ENCODE measurements at places on chromosomes 16 and 17. TPM values are rescaled to one million over a fixed set of nuclear protein-coding genes. Genes with fewer than 3 reads are reported as not detected.

Gene EME1
- 2.6 TPM for total RNA-seq

Gene FOXC2
- total RNA-seq = 5.1 TPM

Gene KRTAP4-4
- not detected for total RNA-seq

Gene CDH3
- under 0.01 TPM for total RNA-seq

Gene LYZL6
- not detected for total RNA-seq

Gene DYNLRB2
- not detected for total RNA-seq

Gene ABCA3
- total RNA-seq = 30.3 TPM

Gene ITGAL
- not detected for total RNA-seq

Gene CCL13
- not detected for total RNA-seq

Gene XYLT1
- total RNA-seq = 1.0 TPM

DNA sequence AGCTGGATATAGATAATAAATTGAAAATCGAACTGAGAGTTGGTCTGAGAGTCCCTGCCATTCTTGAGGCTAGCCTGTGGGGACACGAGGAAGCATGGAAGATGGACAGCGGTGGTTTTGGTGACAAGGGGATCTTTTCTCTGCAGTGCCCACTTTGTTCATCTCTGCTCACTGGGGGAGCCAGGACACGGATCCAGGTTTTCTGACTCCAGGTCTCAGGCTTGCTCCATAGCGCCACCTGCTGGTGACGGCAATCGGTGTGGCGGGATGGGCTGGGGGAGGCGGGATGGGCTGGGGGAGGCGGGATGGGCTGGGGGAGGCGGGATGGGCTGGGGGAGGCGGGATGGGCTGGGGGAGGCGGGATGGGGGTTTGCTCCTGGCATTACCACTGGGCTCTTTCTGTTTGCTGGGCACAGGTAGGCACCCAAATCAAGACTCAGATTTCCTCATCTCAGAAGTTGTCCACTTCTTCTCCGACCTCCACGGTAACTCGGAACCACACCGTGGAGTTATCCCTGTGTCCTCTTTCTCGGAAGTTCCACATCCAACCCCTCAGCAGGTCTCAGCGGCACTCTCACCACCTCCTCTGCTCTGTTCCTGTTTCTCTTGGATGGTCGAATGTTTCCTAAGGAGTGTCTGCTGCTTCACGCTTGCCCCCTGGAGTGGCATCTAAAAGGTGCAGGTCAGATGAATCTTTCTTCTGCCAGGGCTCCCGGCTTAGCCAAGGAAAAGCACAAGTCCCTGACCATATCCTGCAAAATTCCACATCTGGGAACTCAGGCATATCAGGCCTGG is 142.4 kb downstream of the CYLD start:
- no peak for DNase-seq

- DNase-seq = no peak
Observed at GRCh38 chr17:33888455-33888854, 366.6 kb upstream of the CCL2 start.

DNA sequence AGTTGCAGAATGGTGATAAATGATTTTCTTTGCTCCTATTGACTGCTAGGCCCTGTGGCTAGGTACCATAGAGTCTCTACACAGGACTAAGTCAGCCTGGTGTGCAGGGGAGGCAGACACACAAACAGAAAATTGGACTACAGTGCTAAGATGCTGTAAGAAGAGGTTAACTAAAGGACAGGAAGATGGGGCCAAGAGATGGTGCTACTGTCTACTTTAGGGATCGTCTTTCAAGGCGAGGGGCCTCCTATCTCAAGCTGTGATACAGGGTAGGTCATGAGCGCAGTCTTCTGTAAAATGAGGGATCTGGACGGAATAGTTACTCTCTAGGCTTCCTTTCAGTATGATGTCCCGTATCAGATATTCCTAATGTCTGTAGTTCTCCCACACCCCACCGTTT is 817 bp downstream of the NME1 start:
- peak; percentile 10 for DNase-seq

GRCh38 chr17:5793899-5794298 is 209.6 kb upstream of the NLRP1 start:
- peak; percentile 22 for DNase-seq

GRCh38 chr17:20092261-20092867 is 83.2 kb downstream of the SPECC1 start:
- DNase-seq = peak; percentile 15

DNA sequence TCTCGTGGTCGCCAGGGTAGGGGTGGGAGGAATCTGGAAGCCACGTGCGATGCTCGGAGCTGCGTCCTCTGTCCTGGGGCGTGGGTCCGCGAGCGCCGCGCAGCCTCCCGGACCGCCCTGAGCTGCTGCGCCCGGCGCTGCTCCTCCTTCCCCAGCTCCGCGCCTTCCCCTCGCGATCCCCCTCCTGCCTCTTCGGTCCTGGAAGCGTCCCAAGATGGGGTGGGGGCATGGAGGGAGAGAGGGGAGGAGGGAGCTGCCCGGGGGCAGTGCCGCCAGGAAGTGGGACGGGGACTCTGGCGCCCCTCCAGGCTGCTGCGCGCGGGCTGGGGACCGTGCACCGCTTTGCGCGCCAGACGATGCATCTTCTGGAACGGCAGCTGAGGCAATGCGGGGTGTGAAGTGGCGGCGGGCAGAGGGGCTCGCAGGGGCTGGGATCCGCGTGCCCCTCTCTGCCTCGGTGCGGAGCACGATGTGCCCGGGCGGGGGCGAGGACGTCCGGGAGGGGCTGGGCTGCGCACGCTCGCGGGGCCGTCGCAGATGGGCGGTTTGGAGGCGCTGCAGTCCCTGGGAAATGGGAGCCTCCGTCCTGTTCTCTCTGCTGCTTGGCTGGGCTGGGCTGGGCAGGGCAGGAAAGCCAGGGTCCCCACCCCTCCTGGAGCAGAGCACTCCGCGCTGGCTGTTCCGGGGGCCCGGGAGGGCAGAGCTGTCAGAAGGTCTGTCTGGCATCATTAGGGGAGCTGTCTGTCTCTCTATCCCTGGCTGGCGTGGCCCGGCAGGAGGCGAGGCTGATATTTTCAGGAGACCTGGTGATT is 388.0 kb downstream of the SEC14L1 start:
- no peak for DNase-seq

- no peak for DNase-seq
Observed at GRCh38 chr17:45809499-45809898, 25.4 kb downstream of the CRHR1 start.

- DNase-seq = no peak
Observed at GRCh38 chr16:85168732-85169256, 56.5 kb upstream of the CIBAR2 start.

DNA sequence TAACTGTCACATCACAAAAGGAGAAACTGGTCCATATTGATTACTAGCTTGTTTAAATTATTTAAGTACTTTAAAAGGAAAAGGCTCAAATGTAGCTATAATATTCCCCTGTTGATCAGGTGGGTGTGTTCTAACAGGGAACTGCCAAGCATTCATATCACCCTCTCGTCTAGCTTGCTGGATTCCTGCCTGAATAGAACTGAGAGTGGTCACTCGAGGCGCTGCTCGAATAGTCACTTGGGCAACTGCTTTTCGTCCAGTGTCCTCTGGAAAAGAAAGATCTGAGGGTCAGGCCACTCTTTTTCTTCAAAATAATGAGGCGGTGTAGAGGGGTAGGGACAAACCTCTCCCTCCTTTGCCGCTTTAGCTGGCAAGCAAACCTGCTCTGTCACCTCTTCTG is 36.4 kb upstream of the USP22 start:
- DNase-seq = no peak

- peak; percentile 71 for DNase-seq
Observed at GRCh38 chr16:75402821-75403475, 30.4 kb downstream of the CFDP1 start.

DNA sequence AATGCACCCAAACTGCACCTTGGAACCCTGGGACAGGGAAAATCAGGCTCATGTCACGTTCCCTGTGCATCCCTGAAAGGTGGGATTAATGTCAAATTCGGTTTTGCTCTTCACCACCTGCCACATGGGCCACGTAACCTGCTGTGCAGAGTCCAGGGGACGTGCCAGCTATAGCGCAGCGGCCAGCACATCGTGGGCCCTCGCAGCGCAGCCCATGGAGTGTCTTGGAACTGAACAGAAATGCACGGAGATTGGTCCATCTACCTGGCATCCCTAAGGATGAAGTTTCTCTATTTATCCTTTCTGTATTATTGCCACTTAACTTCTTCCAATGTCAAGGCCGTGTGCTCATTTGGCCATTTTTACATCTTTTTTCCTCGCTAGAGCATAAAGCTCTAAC is 68.1 kb upstream of the TRAP1 start:
- DNase-seq = no peak

GRCh38 chr16:69166946-69167930 is 19.7 kb upstream of the SNTB2 start:
- no peak for DNase-seq

DNA sequence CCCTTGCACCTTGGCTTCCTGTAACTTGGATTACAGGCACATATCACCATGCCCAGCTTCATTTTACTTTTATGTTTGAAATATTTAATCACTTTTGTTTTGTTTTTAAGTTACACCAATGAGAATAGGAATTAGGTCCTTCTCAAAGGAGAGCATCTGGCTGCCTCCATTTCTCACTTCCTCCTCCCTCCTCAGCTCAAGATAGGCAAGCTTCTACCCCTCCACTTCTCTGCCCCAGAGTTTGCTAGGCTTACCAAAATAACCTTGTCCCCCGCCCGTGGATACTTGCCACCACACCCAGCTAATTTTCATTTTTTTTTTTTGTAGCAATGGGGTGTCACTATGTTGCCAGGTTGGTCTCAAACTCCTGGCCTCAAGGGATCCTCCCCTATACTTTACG is 17.9 kb downstream of the GABARAPL2 start:
- DNase-seq = no peak

DNA sequence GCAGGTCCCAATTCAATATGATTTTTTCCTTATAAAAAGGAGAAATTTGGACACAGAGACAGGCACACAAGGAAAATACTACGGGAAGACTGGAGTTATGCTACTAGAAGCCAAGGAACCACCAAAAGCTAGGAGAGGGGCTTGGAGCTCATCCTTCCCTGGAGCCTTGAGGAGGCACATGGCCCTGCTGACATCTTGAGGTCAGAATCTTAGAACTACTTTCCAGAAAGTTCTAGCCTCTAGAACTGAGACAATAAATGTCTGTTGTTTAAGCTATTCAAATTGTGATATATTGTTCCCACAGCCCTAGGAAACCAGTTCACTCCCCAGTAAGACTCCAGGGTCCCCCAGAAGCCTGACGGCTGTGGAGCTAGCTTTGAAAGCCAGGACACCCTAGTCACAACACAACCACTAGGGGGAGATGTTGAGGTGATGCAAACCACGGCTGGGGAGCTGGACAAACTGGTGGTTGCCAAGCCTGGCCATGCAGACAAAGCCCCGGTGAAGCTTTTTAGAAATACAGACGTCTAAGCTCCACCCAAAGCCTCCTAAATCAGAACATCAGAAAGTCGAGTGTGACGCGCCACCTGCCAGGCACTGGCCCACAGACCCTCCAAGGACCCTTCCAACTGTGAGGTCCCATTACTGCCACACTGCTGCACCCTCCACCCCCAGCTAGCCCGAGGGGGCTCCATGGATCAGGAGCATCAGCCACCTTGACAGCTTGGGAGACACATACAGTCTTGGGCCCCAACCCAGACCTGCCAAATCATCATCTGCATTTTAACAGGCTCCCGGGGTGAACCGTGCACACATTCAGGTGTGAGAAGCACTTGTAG is 106.4 kb downstream of the SLC39A11 start:
- peak; percentile 45 for DNase-seq

- no peak for DNase-seq
Observed at GRCh38 chr17:27346228-27346899, 52.5 kb downstream of the WSB1 start.

- DNase-seq = no peak
Observed at GRCh38 chr17:28057731-28058246, 15.3 kb downstream of the NLK start.

DNA sequence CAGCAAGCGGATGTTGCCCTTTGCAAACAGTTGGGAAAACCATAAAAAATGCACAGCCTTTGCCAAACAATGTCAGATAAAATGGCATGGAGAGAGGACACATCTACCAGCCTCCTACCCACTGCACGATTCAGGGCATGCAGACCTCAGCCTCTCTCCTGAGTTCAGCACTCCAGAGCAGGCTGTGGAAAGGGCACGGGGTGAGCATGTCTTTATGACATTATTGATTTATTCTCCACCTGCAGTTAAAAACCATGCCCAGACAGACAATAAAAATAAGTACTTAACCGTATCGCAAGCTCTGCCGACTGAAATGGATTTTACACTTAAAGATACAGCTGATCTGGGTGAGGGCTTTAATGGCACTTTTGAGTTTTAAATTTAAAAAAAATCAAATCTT is 127.1 kb downstream of the MAF start:
- DNase-seq = no peak

DNA sequence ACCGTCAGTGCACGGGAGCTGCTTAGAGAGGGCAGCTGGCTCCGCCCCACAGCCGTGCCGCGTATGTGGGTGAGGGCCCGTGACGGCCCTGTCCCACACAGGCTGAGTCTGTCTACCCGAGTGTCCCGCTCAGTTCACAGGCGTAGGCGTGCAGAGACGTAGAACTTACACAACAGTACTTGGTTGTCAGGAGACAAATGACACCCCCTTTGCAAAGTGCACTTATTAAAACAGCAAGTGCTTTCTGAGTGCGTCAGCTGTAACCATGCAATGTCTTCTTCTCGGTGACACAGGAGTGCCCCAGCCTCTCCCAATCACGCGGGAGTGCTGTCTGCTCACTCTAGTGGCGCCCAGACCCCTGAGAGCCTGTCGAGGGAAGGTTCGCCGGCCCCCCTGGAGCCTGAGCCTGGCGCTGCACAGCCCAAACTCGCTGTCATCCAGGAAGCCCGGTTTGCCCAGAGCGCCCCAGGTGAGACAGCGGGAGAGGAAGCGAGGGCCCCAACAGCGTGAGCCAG is 64.2 kb downstream of the FOXK2 start:
- DNase-seq = no peak

DNA sequence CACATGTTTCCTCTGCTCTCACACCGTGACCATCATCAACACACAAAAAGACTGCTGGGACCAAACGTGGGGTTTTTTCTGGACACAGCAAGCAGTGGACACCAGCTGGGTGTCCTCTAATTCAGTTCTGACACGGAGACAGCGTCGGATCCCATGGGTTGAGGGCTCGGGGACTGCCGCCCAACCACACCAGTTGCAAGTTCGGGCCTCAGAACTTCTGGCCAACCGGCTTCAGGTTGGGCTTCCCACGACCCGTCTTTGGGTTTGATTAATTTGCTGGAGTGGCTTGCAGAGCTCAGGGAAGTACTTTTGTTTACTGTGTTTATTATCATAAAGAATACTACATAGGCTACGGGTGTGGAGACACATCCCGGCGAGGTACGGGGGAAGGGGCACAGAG is 97.8 kb downstream of the BANP start:
- DNase-seq = no peak

DNA sequence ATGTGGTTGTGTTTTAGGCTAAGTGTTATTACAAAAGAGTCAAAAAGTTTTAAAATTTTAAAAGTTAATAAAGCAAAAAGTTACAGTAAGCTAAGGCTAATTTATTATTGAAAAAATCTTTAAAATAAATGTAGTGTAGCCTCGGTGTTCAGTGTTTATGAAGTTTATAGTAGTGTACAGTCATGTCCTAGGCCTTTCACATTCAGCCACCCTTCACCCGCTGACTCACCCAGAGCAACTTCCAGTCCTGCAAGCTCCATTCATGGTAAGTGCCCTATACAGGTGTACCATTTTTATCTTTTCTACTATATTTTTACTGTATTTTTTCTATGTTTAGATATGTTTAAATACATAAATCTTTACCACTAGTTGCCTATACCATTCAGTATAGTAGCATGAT is 98.5 kb upstream of the RPRML start:
- DNase-seq = no peak

GRCh38 chr16:870856-871561 is 70.5 kb upstream of the GNG13 start:
- DNase-seq = no peak

- no peak for DNase-seq
Observed at GRCh38 chr16:74942977-74943918, 41.7 kb downstream of the WDR59 start.

Data from dermis microvascular lymphatic vessel endothelial cell (primary cell).